M059J (cell line): ENCODE measurements at places on chromosomes 12 and 14. TPM values are rescaled to one million over a fixed set of nuclear protein-coding genes. Genes with fewer than 3 reads are reported as not detected.

NPFF gene
- total RNA-seq, result not detected in 2 replicates

SPATA7 gene
- total RNA-seq, result 8.1 and 11.0 TPM in 2 replicates

TAS2R50 gene
- total RNA-seq, result 0.25 TPM in 1 of 2 replicates, not detected in the other

PLEKHG7 gene
- not detected in 2 replicates for total RNA-seq

KRT71 gene
- not detected in 2 replicates for total RNA-seq

RASSF8 gene
- 35.9 and 41.2 TPM in 2 replicates for total RNA-seq

FOXN4 gene
- not detected in 2 replicates for total RNA-seq

OAS2 gene
- 275 and 362 TPM in 2 replicates for total RNA-seq

ADGRD1 gene
- total RNA-seq, result not detected in 2 replicates

EMP1 gene
- total RNA-seq, result 28.9 and 107 TPM in 2 replicates

TSPAN9 gene
- total RNA-seq, result 15.3 and 17.1 TPM in 2 replicates

AKAP3 gene
- 1.1 and 2.0 TPM in 2 replicates for total RNA-seq

DTX1 gene
- total RNA-seq, result not detected in 2 replicates

HVCN1 gene
- total RNA-seq, result 0.30 and 2.1 TPM in 2 replicates

KLRC2 gene
- total RNA-seq, result not detected in 2 replicates

VRTN gene
- not detected in 2 replicates for total RNA-seq

C12orf60 gene
- total RNA-seq, result 0.69 and 2.0 TPM in 2 replicates

KRT72 gene
- total RNA-seq, result not detected in 2 replicates

MYBPC1 gene
- total RNA-seq, result not detected in 2 replicates

ASCL1 gene
- not detected in 2 replicates for total RNA-seq

CLEC6A gene
- total RNA-seq, result not detected in 2 replicates

SLC16A7 gene
- total RNA-seq, result 17.8 and 23.5 TPM in 2 replicates

MYRFL gene
- total RNA-seq, result not detected in 2 replicates

CCDC175 gene
- not detected in 2 replicates for total RNA-seq

AMDHD1 gene
- 1.5 TPM in 1 of 2 replicates, not detected in the other for total RNA-seq
